Thyroid gland (tissue), 4 donors: ENCODE measurements at places on chromosomes 4 and X.

DNA sequence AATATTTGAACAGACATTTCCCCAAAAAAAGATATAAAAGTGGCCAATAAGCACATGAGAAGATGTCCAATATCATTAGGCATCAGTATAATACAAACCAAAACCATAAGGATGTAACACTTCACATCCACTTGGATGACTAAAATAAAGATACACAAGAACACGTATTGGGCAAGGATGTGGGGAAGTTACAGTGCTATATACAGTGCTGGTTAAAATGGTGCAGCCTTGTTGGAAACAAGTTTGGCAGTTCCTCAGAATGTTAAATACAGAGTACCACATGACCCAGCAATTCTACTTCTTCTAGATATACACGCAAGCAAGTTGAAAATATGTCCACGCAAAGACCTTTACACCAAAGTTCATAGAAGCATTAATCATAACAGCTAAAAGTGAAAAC is 58.9 kb downstream of the HAUS3 start:
- no peak for DNase-seq

GRCh38 chr4:155615081-155615887 is 51.4 kb upstream of the GUCY1A1 start:
- no peak for DNase-seq

DNA sequence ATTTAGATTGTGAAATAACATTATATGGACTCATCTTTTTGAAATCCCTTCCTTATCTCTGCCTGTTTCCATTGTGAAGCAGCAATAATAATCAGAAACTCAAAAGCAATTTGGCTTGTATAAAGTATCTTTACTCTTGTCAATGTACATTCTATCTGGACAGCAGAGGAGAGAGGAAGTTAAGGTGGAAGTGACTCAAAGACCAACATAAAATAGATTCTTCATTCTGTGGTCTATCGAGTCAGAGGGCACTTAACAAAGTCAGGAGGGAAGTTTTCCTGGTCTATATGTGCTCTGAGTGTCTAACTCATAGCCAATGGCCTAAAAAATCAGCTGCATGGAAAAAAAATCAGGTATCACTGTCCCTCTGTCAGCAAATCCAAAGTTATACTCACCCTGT is 155.5 kb downstream of the EMCN start:
- DNase-seq: no peak

GRCh38 chr4:99282731-99283130 is 8.1 kb downstream of the ADH1A start:
- DNase-seq: no peak

DNA sequence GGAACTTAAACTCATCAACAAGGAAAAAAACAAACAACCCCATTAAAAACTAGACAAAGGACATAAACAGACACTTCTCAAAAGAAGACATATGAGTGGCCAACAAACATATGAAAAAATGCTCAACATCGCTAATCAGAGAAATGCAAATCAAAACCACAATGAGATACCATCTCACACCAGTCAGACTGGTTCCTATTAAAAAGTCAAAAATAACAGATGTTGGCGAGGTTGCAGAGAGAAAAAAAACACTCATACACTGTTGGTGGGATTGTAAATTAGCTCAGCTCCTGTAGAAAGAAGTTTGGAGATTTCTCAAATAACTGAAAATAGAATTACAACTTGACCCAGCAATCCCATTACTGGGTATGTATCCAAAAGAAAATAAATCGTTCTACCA is 28.7 kb downstream of the APLN start:
- no peak for DNase-seq

DNA sequence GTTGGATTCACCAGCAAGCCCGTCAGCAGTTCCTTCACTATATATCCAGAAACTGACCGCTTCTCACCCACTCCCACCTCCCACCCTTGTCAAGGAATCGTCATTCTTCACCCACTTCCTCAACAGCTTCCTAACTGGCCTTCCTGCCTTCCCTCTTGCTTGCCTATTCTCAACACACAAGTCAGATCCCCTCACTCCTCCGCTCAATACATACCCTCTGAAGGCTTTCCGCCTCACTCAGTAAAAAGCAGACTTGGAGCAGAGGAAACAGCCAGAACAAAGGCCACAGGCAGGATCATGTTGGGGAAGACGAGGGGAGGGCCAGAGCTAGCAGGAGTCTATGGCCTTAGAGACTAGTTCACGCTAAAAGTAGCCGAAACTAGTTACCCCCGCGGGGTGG is 23.7 kb downstream of the RWDD4 start:
- DNase-seq: no peak

DNA sequence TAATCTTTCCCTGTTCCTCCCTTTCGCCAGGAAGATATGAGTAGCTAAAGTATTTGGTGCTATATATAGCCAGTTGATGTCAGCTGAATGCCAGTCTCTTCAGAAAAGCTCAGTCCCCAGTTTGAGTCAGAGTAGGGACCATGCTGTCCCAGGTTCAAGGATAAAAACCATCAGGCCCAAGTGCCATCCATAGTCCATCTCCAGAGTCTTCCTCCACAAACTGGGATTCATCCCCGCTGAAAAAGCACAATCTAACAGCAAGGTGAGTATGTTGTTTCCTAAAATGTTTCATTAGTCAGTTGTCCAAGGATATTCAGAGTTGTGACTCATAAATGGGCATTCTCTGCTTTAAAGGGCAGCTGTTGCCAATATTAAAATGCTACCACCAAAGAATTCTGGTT is at the start of gene MYOZ2:
Gene MYOZ2, plus strand, starts transcription at position 112 of the 401 bp plus-strand sequence. CDS start 694 bp downstream, outside the sequence.
- no peak for DNase-seq

GRCh38 chrX:14013054-14013453 is 16.6 kb downstream of the GEMIN8 start:
- peak; percentile 28 for DNase-seq

DNA sequence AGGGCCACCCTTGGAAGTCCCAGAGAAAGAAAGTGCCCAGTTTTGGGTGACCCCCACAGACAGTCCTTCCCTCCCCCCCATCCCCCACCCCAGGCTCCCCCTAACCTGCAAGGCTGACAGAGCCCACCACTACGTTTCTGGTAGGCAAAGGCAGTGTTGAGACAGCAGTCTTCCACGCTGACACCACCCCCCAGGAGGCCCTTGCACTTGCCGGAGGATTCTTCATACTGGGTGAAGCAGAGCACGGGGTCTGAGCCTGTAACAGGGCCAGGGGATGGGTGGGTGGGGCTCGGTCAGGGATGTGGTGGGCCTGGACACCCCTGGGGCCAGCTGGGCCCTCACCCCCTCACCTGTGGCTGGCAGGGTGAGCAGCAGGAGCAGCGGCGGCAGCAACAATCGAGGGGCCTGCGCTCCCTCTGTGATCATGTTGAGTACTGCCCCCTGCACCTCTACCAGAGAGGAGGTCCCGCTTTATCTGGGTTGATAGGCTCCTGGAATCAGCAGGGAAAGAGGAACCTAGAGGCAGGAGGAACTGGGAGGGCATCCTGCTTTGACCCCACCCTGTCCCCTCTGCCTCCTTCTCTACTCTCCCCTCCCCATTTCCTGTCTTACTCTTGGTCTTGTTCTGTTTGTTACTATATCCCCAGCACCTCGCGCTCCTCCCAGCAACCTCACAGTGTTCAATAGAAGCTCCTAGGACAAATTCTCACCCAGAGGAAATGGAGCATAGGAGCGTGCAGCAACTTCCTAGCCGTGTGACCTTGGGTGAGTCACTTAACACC is at the start of gene CFP:
Gene CFP, minus strand, starts transcription at position 512 of the 782 bp plus-strand sequence. Its CDS starts 86 bp downstream, at position 426.
- no peak for DNase-seq

DNA sequence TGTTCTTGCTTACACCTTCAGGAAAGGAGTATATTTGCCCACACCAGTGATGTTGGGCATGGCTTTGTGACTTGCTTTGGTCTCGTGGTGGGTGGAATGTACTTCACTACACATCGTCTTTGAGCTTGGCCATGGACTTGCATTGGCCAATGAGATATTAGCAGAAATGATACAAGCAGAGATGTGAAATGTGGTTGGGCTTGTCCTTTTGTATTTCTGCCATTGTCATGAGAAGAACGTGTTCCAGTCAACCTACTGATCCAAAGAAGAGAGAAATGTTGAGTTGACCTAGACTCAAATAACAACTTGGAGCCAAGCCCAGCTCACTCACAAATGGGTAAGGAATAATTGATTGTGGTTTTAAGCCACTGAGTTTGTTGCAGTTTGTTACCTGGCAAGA is 138.4 kb upstream of the ARX start:
- DNase-seq: no peak

DNA sequence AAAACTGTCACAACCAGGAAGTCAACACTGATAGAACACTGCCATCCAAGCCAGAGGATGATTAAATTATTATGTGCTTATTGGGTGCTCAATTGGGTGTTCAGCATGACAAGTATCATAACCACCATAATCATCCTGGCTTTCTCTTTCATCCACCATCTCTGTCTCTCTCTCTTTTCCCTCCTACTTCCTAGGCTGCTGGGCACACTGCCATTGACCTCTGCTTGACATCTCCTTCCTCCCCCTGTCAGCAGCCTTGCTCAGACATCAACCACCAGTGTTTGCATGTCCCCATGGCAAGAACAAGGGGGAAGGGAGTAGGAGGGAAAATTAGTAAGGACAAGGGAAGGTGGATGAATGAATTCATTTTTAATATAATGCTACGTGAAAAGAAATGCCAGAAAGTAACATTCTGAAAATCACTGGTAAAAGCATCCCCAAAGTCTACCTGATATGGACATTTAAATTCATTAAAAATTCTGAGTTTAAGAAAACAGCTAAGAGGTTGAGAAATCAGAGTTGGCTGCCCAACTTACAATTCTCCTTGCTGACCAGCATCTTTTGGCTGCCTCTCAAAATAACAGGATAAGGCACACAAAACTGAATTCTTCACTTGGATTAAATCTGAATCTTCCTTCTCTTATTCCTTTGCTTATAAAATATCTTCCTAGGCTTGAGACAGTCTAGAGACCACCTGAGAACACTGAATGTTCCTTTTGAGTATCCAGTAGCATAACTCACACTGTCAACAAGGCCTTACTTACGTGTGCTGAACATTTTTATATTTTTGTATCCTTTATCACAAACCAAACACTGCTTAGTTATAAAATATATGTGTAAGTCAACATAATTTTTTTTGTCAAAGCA is 48.5 kb downstream of the SNCA start:
- DNase-seq: no peak

DNA sequence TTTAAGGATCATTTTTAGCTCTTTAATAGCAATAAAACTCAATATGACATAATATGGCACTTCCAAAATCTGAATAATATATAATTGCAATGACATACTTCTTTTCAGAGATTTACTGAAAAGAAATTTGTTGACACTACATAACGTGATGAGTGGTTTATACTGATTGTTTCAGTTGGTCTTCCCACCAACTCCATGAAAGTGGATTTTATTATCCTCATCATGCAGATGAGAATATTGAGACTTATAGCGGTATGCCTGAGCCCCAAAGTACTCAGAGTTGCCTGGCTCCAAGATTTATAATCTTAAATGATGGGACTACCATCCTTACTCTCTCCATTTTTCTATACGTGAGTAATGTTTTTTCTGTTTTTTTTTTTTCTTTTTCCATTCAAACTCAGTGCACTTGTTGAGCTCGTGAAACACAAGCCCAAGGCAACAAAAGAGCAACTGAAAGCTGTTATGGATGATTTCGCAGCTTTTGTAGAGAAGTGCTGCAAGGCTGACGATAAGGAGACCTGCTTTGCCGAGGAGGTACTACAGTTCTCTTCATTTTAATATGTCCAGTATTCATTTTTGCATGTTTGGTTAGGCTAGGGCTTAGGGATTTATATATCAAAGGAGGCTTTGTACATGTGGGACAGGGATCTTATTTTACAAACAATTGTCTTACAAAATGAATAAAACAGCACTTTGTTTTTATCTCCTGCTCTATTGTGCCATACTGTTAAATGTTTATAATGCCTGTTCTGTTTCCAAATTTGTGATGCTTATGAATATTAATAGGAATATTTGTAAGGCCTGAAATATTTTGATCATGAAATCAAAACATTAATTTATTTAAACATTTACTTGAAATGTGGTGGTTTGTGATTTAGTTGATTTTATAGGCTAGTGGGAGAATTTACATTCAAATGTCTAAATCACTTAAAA is 15.3 kb downstream of the ALB start:
- DNase-seq: no peak

GRCh38 chr4:14679906-14680305 is 322.4 kb upstream of the CPEB2 start:
- no peak for DNase-seq

DNA sequence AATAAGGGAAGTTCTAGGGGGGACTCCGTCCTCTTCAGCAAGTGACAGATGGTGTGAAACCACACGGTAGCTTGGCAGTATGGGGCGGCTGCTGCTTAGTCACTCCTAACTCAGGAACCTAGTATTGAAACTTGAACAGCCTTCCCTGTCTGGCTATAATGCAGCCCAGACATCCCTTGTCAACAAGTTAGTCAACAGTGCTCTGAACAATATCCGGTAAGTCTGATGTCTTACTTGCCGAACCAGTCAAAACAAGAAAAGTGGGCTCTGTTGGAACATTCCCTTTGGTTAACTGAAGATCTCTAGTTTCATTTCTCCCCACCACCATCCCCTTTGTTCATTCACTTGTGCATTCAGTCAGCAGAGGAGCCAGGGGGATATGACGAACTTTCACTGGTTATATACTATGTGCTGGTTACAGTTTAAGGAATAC is 18.7 kb upstream of the CXCL13 start:
- no peak for DNase-seq

DNA sequence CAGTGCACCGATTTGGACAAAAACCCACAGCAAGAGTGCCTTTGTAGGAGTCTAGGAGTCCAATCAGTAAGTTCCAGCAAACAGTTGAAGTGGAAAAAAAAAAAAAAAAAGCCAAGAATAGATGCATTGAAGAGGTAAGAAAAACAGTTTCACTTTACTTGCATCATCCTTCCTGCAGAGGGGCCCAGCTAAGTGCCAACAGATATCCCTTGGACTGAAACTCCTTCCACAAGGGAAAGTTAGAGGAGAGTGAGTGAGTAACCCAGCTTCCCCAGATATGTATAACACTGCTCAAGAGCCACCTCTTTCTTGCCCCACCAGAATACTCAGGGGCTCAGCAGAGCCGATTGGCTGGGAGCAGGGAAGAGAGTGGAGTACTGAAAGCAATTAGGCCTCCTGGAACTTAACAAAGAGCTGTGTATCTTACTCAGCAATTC is 617.7 kb upstream of the SMIM31 start:
- DNase-seq: no peak

- DNase-seq: no peak
These were observed 213.5 kb downstream of the GUCY2F start for GRCh38 chrX:109268340-109268739.

DNA sequence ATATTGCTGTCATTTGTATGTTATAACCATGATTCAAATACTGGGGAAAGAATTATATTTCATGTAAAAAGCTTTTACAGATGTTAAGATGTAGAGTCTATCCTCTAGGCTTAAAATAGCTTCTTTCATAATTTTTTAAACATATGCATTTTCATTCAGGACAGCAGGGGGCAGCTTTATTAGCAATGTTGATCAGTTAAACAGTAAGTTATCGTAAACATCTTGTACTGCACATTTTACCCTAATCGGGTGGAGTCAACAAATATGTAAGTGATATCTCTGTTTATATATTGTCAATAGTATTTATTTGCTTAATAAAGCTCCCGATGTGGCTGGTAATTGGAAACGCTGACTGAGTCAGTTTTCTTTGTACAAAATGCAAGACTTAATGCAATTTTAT is 142.5 kb upstream of the MED14 start:
- no peak for DNase-seq

- peak; percentile 62 for DNase-seq
These were observed 100.1 kb downstream of the REPS2 start for GRCh38 chrX:17046478-17047097.
